ENCODE measurements at places on chromosomes 12 and 14.

DNA sequence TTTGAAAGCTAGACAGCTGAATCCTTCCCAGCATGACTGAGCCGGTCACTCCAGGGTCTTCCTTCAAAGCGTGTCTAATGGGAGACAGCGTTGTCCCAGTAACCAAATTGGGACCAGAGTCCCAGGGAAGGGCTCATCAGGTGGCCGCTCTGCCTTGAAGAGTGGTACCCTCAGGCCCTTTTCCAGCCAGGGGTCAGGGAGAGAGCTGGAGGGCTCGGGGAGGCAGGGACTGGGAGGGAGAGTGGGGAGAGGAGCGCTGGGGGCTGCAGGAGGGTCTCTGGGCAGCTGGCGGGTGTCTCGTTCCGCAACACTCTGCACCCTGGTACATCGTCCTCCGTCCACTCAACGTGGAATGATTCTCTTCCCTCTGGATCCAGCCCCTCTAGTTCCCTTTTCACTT lies 1.6 kb upstream of the RTL1 start:
- no peak for DNase-seq

DNA sequence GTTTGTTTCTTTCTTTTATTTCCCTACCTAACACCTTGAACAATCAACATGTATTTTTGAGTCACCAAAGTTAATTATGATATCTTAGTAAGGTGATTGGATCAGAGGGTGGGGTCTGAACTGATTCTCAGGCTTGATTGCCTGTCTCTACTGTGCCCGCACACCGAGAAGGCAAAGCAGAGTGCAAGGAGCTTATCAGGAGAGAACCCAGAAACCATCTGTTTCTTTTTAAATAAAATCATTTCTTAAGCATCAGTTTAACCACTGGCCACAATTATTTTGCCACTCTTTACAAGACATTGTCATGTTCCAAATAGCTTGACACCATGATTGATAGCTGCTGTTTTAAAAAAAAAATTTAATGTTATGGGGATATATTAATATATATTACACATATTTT lies 3.1 kb downstream of the GARIN2 start:
- DNase-seq = no peak

- DNase-seq = no peak
Observed at GRCh38 chr14:97318380-97318779, 521.2 kb downstream of the VRK1 start.

DNA sequence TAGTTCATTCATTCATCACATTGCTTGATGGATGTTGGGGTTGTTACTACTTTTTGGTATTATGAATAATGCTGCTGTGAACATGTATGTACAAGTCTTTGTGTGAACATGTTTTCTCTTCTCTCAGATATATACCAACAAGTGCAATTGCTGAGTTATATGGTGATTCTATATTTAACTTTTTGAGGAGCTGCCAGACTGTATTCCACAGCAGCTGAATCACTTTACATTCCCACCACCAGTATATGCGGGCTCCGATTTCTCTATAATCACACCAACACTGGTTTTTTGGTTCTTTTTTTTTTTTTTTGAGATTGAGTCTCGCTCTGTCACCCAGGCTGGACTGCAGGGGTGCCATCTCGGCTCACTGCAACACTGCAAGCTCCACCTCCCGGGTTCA lies 22.2 kb upstream of the PLEKHG6 start:
- DNase-seq = no peak

GRCh38 chr12:89140141-89140540 lies 212.2 kb downstream of the DUSP6 start:
- no peak for DNase-seq

- DNase-seq = no peak
Observed at GRCh38 chr12:64323006-64323405, 67.6 kb downstream of the C12orf56 start.
